ENCODE measurements at places on chromosomes 16 and 17.
A peak's percentile ranks its signal among the peaks of the same experiment; 100 is the strongest.

DNA sequence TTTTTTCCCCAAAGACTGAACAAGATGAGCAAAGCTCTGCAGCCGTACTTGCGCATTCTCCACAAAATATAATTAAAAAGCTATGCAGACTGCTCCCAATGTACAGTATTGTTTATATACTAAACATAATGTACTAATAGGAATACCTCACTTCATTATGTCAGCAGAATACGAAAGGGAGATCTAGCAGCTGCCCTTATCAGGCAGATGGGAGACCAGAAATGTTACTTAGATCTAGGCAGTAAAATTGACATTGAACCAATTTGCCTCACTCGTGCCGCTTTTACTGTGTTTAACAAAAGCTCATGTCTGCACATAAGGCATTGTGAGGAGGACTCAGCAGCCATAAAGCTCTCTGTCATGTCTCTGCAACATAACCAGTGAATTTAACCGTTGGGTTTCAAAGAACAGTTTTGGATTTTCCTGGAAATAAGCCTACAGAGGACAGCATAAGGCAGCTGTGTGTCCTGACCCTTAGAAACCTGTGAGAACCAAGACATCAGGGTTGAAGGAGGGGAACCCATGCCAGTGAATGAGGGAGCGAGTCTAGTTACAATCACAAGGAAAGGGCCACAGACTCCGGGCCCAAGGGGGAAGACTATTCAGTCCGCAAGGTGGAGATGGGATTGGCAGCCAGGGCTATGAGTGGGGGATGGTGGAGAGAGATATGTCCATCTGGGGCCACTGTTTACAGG, 71.4 kb downstream of the GNAO1 start:
- DNase-seq, result no peak

DNA sequence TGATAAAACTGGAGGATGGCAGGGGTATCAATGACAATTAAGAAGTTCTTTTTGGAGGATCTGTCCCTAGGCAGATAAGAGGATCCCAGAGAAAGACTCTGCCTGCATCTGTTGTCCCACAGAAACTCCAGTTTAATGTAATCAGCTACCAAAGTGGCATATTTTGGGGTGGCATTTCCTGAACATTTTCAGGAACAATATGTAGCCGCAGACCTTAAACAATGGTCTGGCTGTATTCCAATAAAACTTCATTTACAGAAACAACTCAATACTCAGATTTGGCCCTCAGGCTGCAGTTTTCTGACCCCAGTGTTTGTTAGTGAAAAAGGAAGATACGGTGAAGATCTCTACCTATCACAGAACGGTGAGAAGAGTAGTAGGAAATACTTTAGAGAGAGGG, 46.1 kb downstream of the KCNJ16 start:
- DNase-seq, result no peak

DNA sequence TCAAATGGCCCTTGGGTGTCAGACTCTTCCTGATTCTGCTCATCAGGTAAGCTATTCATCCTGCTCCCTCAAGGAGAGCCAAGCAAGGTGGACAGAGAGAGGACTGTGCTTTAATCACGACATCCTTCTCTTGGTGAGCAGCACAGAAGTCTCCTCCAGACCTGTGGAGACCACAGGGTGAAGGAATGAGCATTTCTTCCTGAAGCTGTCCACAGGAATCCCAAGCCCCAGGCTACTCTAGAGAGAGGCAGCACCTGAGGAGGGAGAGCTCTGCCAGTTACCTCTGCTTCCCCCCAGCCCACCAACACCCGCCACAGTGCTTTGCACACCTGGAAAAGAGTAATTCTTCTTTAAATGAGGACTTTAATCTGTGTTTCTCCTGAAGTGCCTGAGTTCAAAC, 100.0 kb downstream of the PARN start:
- no peak for DNase-seq

GRCh38 chr16:85673529-85674417, 15.0 kb downstream of the GINS2 start:
- DNase-seq, result no peak

DNA sequence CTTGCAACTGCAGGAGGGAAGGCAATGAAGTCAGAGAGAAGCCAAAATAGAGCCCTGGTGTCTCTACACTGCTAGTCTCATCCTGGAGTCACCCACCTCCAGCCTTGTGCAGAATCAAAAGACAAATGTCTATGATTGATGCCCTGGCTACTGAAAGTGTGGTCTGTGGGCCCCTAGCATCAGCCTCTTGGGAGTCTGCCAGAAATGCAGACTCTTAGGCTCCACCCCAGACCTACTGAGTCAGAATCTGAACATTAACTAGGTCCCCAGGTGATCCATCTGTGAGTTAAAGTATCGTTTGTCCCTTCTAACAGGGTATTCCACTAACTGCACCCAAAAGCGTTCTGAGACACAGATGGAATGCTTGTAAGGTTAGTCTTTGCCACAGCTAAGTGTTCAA, 21.2 kb downstream of the EARS2 start:
- no peak for DNase-seq

DNA sequence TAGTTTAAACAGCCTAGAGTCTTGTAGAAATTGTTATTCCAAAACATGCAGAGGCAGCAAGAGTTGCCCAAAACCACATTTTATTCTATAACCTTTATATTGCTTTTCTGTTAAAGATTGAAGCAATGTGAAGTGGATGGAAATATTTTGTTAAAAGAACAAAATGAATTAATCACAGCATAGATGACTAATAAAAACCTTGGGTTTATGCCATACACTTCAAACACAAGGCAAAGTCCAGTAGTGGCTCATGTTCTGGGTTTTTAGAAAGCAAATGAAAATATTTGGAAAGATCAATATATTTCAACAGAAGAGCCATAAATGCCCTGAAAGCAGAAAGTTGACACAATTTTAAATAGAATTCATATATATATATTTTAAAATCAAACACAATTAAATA, 36.7 kb upstream of the ULK2 start:
- peak; percentile 41 for DNase-seq

GRCh38 chr16:87880117-87880696, 10.9 kb upstream of the SLC7A5 start:
- no peak for DNase-seq

GRCh38 chr17:83119987-83120864, 40.8 kb downstream of the METRNL start:
- DNase-seq, result no peak

DNA sequence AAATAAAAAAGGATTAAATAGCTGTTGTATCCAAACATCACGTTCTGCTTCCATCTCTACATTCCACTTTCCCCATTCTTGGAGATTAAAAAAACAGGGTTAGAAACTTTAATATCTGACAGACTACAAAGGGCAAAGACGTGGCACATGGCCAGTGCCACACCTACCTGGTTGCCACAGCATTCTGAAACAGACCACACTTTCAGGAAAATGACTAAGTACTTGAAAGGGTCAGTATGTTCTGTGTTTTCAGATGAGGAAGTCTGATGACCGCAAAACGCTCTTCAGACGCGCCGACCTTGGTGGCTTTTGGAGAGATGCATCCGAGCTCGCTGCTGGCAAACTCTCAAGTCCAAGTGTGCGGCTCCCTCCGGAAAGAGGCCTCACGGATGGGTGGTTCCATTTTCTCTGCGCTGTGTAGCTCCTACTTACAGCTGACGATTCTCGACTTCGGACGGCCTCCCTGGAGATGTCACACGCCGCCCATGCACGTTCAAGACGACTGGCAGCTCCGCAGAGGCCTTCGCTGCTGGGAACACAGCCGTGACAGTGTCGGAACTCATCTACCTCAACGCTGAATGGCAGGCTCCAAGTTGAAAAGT, 15.5 kb downstream of the MAP1LC3B start:
- peak; percentile 7 for DNase-seq

DNA sequence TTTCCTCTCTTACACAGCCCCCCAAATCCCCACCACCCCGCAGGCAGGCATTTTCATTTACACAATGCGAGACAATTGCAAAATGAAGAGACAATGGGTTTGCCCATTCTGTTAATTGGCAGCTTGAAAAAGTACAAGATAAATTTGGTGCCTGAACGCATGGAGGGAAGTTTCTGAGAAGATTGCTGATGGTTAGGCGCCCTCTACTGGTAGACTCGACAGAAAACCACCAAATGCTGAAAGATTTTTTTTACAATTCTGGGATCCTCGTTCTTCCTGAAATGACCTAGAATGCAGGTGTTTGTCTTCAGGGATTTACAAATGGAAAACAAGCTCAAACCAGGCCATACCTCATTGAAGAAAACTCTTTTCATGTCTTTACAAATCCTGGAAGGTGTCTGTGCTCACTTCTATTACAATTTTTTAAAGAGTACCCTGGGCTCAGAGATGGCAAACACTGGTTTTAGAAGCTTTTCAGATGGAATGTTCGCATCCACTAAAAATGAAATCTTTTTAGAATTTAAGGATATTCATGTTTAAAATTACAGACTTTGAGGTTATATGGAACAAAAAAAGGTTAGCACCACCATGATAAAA, 338.5 kb downstream of the PMP22 start:
- peak; percentile 83 for DNase-seq

DNA sequence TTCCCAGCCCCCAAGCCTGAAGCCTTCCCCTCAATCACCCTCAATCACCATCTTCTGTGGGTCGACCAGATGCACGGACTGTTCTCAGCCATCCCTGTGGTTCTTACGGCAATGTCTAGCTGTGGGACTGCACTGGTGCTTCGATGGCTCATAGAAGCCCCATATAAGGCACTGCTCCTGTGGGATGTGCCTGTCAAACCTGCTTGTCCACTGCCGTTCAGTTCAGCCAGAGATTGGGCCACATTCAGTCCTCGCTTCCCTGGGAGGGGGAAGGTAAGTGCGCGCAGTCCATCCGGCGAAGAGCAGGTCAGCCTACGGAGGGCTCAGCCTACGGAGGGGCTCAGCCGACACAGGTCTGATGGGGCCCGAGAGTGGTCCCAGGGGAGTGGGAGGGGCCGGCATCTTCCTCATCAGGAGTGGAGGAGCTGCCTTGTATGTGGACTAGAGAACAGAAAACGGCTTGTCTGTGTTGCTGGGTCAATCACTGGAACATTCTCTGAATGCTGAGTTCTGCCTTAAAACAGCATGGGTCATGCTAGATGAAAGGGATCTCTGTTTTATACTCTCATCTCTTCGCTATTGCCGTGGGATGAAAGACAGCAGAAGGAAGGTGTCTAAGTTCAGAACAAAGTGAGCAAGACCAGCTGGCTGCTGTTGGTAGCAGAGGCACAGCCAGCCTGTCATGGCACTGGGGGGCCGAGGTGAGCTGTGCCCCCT, at the start of gene CARD14:
TSS of gene CARD14 (plus strand) at position 247 of the 717 bp plus-strand sequence. CDS start 11,409 bp downstream, outside the sequence.
- peak; percentile 91 for DNase-seq

DNA sequence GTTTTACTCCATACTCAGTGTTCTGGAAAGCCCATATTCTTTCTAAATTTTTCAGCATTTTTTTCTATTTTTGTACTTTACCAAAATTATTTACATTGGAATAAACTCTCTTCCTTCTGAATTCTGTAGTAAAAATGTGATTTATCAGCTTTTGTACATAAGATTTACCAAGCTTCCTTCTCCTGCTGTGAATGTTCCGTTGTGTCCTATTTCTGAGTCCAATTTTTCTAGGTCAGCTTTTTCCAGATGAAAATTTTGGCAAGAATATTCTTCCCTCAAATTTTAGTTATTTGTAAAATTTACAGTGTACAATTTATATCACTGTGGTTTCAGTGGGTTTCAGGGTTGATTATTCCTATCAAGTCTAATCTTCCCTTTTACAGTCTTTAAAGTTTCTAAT, 27.5 kb downstream of the ASPA start:
- DNase-seq, result no peak

- no peak for DNase-seq
Measured at GRCh38 chr16:9308850-9309249, 217.4 kb downstream of the HAPSTR1 start.

- DNase-seq, result peak; percentile 82
Measured at GRCh38 chr17:45852535-45853297, 8.0 kb downstream of the SPPL2C start.

- no peak for DNase-seq
Measured at GRCh38 chr16:62156971-62157370, 120.7 kb upstream of the CDH8 start.

GRCh38 chr17:57665696-57666095, 79.4 kb downstream of the CCDC182 start:
- no peak for DNase-seq

DNA sequence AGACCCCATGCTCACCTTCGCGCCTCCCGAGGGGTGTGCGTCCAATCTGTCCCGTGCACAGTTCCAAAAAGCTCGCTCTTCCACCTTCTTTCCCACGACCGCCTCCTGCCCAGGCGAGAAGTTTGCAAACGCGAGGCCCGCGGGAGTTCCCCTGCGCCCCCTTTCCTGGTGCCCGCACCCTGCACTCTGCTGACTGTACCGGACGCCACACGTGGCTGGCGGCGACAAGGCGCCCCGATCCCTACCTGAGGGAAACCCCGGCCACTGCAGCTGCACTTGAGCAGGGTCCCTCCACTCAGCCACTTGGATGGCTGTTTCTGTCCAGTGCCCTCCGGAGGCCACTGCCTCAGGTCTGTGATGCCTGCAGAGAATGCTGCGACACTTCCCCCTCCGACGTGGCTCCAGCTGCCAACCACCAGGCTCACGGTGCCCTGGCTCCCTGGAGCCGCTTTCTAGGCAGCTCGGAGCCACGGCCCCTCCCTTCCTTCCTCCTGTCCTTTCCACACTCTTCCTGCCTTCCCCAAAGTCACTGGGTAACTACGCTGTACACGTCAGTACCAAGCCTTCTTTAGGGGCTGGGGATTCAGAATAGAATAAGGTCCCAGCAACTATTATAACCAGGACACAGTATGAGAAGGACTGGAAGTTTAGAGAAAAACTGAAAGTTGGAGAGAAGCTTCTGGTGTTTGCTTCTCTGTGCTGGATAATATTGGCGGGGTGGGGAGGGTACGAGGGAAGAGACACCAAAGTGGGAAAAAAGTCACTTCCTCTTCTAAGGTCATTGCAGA, at the start of gene MLKL:
TSS of gene MLKL (minus strand) at position 425 of the 788 bp plus-strand sequence. CDS start 5,105 bp downstream, outside the sequence.
- DNase-seq, result peak; percentile 62

DNA sequence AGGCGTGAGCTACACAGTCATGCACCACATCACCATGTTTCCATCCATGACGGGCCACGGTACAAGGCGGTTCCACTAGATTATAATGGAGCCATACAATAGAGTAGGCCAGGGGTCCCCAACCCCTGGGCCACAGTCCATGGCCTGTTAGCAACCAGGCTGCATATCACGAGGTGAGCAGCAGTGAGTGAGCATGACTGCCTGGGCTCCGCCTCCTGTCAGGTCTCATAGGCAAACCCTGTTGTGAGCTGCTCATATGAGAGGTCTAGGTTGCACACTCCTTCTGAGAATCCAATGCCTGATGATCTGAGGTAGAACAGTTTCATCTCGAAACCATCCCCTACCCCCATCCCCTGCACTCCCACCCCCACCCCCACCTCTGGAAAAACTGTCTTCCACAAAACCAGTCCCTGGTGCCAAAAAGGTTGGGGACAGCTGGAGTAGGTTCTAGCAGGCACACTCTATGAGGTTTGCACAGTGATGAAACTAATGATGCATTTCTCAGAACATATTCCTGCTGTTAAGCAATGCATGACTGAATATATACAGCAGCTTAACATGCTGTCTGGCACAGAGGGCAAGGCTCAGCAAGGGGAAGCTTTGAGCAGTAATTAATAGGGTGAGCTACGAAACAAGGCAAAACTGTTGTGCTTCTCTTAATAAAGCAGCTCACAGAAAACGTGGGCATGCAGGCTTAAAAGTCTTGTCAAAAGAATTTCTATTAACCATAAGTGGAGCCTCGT, 108.0 kb downstream of the VPS53 start:
- no peak for DNase-seq

- DNase-seq, result no peak
Measured at GRCh38 chr17:53033297-53033696, 789.4 kb upstream of the KIF2B start.
